ENCODE measurements at places on chromosomes 4 and X.

GRCh38 chr4:52622564-52622963 is 36.5 kb downstream of the USP46 start:
- DNase-seq, result no peak

GRCh38 chr4:35938936-35939335 is 305.4 kb downstream of the ARAP2 start:
- no peak for DNase-seq

DNA sequence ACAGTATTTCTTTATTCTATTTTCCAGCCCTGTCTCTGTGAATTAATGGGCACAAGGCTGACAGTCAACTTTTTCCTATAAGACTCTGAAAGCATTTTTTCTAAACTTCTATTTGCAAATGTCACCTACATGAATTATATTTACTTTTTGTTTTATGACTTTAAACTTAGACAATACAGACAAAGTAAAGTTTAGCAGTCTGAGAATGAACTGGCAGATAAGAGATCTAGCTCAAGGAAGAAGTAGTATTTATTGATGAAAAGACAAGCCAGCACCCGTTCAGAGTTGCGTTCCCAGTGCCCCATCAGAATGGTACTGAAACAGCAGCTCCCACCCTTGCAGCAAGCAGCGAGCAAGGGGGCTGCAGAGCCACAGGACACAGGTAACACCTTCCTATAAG is 148.5 kb downstream of the FAM13A start:
- DNase-seq, result no peak

DNA sequence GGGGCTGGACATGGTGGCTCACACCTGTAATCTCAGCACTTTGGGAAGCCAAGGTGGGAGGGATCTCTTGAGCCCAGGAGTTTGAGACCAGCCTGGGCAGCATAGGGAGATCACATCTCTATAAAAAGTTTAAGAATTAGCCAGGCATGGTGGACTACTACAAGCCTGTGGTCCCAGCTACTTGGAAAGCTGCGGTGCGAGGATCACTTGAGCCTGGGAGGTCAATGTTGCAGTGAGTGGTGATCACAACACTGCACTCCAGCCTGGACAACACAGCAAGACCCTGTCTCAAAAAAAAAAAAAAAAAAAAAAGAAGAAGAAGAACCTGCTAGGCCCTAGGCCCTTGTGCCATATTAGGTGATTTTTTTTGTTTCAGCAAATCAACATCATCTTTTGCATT is 12.2 kb downstream of the SRD5A3 start:
- DNase-seq, result no peak

- DNase-seq, result no peak
Measured at GRCh38 chr4:43089730-43090129, 197.2 kb downstream of the GRXCR1 start.

DNA sequence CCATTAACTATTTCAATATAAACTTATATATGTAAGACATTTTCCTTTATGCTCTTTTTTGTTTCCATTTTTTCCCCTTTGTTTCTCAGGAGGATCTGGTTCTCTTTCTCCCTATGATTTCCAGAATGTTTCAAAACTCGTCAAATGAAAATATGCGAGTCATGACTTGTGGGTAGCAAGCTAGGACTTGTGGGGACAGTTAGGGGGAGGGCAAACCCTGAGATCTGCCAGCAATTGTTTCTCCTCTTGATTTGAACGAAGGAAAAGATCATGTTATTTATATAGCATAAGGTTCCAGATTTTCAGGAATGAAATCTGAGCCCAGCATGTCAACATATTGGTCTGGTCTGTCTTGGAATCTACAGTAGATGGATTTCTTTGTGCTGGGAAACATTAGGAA is 28.9 kb upstream of the GPC4 start:
- no peak for DNase-seq

DNA sequence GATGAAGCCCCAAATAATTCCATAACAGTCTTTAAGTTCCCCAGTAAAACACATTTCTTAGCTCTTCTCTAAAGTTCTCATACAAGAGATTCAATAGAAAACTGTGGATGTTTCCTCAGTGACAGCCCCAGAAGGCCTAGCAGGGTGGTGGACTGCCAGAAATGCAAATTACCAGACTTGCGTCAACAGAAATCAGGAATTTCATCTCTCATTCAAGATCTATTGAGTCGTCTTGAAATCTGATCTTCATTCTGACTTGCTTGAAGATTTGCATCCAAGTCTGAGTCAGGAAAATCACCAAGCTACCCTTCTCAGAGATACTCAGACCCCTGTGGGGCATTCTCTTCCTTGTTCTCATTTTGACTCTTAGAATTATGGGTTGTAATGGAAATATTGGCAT is 68.9 kb upstream of the NDP start:
- DNase-seq, result no peak

- DNase-seq, result no peak
Measured at GRCh38 chr4:122639181-122639580, 18.3 kb upstream of the IL21 start.

GRCh38 chrX:115563633-115564162 is 2.7 kb downstream of the PLS3 start:
- no peak for DNase-seq

- DNase-seq, result no peak
Measured at GRCh38 chr4:164467493-164467892, 286.4 kb upstream of the SMIM31 start.

- no peak for DNase-seq
Measured at GRCh38 chrX:1062351-1062750, 150.1 kb downstream of the CRLF2 start.

DNA sequence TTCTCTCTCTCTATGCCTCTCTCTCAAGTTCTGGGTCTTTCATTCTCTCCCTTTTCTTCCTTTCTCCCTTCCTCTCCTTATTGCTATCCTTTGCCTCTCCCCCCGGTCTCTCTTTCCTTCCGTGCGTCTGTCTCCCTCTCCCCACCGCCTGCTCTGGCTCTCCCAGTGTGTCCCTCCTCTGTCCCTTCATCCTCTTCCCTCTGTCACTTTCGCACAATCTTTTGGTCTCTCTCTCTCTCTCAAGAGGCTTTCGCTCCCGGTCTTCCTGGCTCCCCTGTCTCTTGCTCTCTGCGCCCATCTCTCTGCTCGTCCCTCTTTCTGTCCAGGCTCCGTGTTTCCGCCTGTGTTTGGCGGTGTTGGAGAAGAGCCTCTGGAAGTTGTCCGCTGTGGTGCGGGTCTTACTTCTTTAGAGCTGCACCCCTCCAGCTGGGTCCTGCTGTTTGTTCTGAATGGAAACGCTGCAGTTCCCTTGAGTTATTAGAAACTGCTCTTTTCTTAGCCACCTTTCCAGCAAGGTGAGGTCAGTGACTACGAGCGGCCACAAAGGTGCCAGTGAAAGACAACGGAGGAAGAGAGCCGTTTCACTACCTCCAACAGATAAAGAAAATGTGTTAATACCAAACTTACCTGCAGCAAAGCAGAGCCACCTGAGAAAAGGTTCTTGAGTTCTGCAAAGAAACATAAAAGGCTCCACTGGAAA is 1.1 kb downstream of the BMPR1B start:
- DNase-seq, result no peak

- DNase-seq, result peak; percentile 29
Measured at GRCh38 chrX:45768666-45769236, 568.1 kb upstream of the DIPK2B start.

- no peak for DNase-seq
Measured at GRCh38 chr4:84597450-84597849, 14.5 kb downstream of the CDS1 start.

DNA sequence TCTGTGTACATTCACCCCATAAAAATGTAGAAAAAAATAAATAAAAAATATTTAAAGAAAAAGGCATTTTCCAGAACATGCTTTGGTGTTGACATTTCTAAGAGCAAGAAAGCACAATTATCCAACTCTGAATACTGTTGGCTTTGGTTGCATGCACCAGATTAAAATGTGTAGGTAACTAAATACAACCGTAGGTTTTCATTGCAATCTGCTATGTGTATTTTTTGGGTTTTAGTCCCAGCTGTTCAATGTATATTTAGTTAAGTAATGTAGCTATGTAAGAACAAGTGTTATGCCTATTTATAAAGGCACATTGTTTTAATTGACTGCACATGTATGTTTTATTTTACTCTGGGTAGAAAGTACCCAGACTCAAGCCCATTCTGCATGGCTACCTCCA is 108.1 kb upstream of the PAQR3 start:
- no peak for DNase-seq

DNA sequence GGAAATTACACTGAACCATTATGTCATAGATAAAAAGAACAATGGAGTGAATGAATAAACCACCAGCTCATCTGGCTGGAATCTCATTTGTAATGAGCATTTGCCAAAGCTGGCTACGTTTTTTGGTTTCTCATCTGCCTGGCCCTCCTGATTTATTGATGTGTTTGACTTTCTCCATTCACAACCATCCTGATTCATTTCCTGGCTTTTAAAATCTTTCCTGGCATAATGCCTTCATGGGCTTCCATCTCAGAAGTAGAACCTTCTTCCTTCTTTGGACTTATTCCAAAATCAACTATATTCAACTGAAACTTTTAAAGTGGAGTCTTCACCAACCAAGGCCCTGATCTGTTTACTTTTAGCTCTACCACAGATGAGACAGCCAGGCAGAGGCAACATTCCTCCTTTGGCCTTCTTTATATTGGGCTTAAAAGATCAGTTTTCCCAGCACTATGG is 36.0 kb upstream of the ARSJ start:
- no peak for DNase-seq

DNA sequence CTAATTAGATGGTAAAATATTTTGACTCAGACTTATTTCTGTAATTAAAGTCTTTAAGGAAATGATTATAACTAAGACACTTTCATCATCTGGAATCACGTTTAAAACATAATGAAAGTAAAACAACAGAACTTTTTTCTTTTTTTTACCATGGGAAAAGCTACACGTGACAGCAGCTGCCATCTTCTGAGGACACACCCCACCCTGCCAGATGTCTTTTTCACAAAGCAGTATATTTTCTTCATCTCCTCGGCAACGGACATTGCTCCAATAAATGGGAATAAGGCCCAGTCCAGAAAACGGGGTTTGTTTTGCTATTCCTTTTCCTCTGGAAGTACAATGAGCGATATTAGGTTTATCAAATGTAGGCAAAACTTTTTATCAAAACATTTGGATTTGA is 17.5 kb downstream of the PRSS12 start:
- no peak for DNase-seq

DNA sequence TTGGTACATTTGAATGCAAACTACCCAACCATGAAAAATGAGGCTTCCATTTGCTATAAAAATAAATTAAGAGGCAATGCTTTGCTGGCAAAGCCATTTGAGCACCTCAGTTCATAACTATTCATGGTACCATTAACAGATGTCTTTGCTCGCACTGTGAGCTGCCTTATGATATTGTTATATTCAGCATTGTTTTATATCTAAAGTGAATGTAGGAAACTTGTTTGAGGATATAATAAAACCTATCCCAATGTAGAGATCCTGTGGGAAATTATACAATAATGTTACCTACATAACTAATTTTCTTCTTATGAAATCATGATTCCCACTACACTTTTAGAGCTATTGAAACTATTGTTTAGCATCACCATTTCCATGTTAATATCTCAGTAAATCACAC is 125.2 kb upstream of the TRAM1L1 start:
- DNase-seq, result no peak

- DNase-seq, result no peak
Measured at GRCh38 chr4:162865102-162865501, 301.6 kb downstream of the NAF1 start.

DNA sequence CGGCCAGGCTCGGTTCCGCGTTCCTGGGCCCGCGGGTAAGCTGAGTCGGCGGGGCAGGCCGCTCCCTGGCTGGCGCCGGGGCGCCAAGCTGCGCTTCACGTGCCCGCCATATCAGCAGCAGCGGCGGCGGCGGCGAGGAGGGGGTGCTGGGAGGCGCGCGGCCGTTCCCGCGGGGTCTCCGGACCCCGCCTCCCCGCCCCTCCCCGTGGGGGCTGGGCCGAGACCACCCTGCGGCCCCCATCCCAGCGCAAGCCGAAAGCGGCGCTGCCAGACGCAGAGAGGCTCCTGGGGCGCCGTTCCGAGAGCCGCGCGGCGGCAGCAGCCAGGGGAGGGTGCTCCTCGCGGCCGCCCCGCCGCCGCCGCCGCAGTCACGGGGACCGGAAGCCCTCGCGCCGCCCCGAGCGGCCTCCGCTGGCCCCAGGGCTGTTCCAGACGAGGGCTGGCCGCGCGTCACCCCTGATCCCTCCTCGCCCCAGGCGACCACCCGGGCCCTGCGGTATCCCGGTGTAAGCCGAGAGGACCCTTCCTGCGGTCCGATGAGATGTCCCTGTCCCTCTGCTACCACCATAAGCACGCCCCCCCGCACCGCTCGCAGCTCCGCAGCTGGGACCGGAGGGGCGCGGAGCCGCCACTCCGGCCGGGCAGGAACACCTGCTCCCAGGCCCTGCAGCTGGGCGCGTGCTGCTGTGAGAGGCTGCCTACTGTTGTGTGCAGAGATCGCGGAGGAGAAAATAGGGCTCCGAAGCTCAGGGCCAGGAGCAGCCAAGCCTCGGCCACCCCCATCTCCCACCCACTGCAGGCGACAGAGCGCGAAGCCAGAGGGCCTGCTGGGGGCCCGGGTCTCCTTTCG is 7.5 kb upstream of the BCOR start:
- peak; percentile 33 for DNase-seq

GRCh38 chr4:16692961-16693506 is 205.4 kb downstream of the LDB2 start:
- no peak for DNase-seq

GRCh38 chrX:1164322-1165288 is 47.8 kb downstream of the CRLF2 start:
- no peak for DNase-seq

DNA sequence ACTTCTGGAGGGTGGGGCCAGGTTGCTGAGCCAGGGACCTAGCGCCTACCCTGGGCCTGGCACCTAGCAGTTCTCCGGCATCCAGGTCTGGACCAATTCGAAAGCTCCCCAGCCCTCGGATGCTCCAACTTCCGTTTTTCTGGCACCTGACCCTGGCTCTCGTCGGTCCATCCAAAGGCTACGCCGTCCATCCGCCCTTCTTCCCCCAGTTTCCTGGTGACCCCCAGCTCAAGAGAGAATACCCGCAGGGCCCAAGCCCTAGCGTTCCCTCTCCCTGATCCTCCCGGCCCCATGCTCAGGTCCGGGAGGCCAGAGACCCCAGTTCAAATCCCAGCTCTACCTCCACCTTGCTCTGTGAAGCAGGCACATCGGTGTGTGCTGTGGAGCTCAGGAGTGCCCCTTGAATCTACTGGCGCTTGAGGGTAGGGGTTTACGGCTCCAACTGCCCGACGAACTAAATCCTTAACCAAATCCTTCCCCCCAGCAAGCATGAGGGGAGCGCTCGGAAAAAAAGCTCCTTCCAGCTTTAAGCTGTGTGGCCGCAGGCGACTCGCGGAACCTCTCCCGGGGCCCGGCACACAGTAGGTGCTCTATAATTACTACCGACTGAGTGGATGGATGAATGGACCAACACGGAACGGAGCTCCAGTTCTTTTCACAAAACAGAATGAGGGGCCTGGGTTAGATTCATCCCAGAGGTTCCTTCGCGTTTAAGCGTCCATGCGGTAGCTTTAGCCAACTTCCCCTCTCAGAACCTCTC is 1.1 kb downstream of the CRMP1 start:
- DNase-seq, result no peak

DNA sequence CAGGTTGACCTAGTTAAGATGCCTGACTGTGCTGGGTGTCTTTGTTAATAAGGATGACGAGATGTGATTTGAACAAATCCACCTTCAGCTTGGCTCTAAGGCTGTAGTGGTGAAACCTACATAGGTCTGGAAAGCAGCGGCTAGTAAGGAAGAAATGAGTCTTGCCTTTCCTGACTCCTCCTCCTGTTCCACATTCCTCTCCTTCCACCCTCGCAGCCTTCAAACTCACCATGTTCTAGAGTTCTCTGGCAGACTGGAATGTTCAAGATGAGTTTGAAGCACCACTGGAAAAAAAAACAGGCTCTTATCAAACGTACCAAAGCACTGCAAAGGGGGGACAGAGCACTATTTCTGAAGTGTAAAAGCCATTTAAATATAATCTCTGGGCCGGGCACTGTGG is 395.4 kb downstream of the BMPR1B start:
- no peak for DNase-seq
